Neural crest cell (in vitro differentiated cells): ENCODE measurements at places on chromosomes 7 and 10.

GRCh38 chr10:95031656-95032055 lies 37.6 kb downstream of the CYP2C8 start:
- DNase-seq = no peak

DNA sequence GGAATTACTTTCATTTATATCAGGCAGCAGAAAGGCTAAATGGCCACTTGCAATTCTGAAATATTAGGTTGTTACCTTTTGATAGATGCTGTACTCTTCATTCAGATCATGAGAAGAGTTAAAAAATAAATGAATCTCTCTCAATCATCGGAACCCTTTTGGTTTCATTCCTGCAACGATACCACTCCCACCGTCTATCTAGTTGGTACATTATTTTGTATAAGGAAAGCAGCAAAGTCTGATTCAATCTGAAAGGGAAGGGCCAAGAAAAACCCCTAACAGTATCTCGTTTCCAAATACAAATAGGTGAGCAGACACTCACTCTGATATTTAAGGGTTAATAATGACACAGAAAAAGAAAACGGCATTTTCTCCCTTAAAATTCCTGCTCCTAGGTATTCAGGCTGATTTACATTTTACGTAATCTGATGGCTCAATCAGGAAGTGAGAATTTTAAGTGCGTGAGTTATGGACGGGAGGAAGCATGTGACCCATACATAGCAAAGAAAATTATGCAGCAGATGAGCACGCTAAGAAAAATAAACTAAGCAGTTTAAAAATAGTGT lies 209.4 kb upstream of the KLF14 start:
- no peak for DNase-seq

DNA sequence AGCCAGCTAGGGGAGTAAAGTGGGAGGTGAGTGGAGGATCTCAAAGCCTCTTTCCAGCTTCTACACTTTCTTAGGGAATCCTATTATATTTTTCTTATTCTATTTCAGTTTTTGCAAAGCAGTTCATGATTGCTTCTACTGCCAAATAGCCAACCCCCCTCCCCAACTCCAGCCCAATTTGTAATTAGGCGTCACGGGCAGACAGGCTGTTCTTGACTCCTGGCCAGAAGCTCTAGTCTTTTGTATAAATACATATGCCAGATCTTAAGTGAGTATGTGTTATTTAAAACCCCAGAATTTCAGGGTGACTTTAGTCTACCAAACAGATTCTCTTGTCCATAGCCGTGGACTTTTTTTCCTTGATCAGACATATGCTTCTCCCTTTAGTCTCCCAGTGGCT lies 255.2 kb downstream of the BUB3 start:
- DNase-seq = no peak

GRCh38 chr10:8275911-8276310 lies 221.4 kb downstream of the GATA3 start:
- DNase-seq = no peak

DNA sequence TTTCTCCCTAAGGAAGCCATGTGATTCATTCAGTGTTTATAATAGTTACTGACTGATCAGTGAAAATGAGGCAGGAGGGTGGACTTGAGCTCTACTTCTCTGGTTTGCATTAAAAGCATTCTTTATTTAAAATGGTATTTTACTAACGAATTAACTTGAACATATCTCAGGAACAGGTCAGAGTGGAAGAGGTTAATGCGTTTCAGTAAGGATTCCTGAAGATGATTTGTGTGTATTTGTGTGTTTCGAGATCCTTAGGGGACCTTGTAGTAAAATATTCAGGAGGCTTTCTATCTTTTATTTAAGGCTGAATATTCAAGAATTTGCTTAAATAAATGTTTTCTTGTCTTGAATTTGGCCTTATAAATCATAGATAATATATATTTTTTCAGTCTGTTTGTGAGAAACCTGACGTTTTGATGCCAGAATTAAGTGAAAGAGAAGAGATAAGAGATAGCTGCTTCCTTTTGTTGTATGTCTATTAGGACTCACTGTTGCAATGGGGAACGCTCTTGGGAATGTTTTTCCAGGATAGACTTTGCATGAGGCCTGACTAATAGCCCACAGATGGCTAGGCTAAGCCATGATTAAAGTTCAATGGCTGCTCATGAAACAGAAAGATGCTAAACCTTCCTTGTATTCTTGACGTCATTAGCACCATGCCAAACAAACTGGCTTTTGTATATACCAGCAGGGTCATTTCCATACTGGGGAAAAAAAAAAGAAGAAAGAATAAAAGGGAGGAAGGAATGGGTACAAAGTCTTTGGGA lies 93.8 kb upstream of the MTPN start:
- no peak for DNase-seq
